GM23248 (cell line): ENCODE measurements at places on chromosomes 6 and 20. TPM values are rescaled to one million over a fixed set of nuclear protein-coding genes. Genes with fewer than 3 reads are reported as not detected.

GRCh38 chr6:1910621-1911407 is 301.1 kb downstream of the FOXC1 start:
- DNase-seq, result peak; percentile 12

- DNase-seq, result peak; percentile 68
Measured at GRCh38 chr6:165850434-165851019, 187.5 kb upstream of the PDE10A start.

The CLDN20 gene
- polyA plus RNA-seq, result not detected in 2 replicates

The GPX5 gene
- not detected in 2 replicates for polyA plus RNA-seq

DNA sequence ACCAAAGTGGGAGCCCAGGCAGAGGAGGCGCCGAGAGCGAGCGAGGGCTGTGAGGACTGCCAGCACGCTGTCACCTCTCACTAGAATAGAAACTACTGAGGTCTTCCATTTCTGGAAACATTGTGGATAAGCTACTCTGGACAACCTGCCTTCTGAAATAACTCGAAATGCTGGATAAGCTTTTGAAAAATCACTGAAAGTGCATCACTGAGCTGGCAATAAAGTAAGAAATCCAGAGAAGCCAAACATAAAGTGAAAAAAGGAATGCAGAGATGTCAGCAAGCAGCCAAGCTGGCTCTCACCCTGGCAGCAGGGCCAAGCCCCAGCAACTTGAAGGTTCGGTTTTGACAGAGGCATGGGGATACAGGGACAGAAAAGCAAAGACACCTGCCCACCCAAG is 59.2 kb upstream of the MYLIP start:
- DNase-seq, result no peak

- DNase-seq, result no peak
Measured at GRCh38 chr20:62721511-62722370, 13.1 kb downstream of the NTSR1 start.

DNA sequence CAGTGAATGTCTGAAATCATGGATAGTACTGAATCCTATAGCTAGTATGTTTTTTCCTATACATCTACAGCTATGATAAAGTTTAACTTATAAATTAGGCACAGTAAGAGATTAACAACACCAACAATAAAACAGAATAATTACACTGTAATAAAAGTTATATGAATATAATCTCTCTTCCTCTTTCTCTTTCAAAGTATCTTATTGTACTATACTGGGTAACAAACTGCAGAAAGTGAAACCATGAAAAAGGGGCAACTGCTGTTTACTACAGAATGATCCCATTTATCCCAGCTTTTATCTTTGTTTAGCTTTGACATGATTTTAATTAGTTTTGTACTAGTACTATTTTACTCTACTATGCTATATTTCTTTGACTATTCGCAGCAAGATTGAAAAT is 25.8 kb downstream of the ESF1 start:
- no peak for DNase-seq

DNA sequence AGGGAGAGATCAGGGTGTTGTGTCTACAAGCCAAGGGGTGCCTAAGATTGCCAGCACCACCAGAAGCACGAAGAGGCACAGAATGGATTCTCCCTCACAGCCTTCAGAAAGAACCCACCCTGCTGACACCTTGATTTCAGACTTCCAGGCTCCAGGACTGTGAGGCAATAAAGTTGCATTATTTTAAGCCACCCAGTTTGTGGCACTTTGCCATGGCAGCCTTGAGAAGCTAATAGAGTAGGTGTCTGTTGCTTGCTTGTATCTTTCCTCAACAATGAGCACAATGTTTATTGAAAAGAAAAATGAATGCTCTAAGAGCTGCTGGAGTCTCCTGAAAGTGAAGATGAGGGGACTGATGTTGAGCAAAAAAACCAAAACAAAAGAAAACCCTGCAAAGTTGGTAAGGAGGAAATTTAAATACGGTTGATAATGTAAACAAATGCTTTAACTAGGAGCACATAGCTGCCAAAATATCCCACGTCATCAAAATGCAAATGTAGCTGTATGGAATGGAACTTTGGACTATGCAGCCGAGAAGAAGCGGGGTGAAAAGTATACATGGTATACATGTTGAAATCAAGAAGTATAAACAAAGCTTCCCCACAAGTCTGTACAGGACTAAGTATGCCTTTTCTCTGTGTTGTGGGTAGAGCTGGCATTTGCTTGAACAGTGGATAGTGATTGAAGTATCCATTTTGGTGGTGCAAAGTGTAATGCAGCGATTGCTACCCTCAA is 8.0 kb downstream of the IL20RA start:
- DNase-seq, result no peak

DNA sequence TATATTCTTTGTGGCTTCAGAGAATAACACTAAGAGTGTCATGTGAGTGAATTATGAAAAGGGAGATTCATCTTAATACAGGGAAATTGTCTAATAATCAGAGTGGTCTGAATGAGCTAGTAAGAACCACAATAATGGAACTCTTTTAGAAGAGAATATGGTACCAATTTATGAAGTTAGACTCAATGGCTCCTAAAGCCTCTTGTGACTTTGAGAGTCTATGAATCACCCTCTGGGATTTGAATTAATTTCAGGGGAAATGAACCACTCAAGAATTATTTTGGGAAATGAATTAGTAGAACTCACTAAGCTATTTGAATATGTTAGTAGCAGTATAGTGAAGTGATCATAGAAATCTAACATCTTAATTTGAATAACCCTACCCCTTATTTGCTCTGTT is 14.3 kb downstream of the PCMT1 start:
- peak; percentile 74 for DNase-seq

DNA sequence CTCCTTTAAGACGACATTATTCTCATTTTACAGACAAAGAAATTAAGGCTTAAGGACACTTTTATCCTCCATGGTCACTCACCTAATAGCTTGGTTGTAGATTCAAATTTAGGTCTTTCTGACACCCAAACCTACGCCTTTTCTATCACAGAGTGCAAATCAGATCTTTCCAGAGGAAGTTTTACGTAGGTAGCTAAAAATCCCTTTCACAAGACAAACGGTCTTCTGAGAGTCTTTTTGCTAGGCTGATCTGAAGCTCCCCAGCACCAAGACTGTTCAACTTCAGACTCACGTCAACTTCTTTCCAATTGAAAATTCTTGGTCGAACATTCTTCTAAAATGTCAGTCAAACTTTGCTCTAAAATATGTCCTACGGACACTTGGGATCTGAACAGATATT is 46.5 kb downstream of the BLOC1S5 start:
- DNase-seq, result no peak

DNA sequence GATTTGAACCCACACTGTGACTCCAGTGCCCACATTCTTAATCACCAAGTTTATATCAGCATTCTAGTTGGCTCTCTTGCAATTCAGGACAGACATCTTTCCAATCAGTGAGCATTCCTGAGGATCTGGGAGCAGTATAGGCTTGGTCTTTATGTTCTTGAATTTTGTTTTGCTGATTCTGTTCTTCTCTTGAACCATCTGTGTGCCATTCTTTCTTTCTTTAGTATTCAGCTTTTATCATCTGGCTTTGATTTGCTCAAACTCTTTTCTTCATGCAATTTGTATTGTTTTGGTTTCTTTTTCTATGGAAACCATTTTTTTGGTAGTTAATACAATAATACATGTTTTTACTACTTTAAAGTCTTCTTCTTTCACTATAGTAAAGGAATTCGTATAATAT is 162.4 kb downstream of the CD109 start:
- peak; percentile 6 for DNase-seq

The TGIF2 gene
- polyA plus RNA-seq, result 6.7 and 7.0 TPM in 2 replicates

- peak; percentile 11 for DNase-seq
Measured at GRCh38 chr6:81138236-81138635, 614.2 kb downstream of the TENT5A start.

The DEFB126 gene
- polyA plus RNA-seq, result not detected in 2 replicates

DNA sequence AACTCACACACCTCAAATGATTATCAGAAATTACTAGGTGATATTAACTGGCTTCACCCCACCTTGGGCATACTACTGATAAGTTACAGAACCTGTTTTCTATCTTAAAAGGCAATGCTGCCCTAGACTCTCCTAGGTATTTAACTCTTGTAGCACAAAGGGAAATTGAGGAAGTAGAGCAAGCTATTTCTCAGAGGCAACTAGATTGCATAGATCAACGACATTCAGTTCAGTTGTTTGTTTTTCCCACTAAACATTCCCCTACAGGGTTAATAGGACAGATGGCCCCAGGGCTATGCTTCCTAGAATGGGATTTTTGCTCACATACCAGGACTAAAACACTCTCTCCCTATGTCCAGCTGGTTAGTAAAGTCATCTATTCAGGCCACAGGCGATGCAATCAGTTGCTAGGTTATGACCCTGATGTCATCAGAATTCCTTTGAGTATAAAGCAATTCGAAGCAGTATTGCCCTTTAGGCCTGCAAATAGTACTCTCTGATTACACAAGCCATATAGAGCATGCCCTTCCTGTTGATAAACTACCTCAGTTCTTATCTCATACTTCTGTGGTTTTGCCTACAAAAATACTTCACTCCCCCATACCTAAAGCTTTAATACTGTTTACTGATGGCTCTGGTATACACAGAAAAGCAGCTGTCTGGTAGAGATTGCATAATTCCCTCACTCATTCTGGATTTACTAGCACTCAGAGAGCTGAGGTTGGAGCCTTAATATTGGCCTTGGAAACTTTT is 67.4 kb upstream of the ASCC3 start:
- no peak for DNase-seq

DNA sequence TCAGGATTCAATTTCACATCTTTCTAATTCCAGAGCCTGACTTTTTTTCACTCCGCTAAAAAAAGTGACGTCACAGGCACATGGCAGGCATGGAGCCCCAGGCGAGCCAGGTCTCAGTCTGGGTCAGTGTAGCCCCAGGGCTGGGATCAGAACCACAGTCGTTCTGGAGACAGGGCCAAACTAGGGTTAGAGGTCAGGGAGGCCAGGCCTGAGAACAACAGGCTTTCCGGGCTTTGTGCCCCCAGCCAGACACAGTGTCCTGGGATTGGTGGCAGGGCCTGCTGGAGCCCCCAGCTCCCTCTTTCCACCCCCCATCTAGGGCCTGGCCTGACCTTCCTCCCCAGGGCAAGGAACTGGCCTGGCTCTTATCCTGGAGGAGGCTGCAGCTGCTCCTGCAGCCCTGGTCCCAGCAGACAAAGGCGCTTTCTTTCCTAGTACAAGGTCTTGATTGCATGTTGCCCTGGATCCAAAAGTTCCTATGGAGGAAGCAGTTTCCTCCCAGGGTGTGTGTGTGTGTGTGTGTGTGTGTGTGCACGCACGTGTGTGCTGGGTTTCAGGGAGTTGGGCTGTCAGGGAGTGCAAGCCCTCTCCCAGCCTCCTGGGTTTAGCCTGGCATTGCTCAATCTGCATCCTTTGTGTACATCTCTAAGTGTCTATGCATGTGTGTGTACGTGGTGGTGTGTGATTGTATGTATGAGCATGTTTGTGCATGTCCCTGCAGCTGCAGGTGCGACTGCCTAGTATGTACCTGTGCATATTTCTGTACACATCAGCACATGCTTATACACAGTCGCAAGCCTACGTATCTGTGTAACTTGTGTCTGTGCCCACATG is 26.5 kb upstream of the EMILIN3 start:
- DNase-seq, result peak; percentile 29

The RBCK1 gene
- 72.3 and 79.9 TPM in 2 replicates for polyA plus RNA-seq

DNA sequence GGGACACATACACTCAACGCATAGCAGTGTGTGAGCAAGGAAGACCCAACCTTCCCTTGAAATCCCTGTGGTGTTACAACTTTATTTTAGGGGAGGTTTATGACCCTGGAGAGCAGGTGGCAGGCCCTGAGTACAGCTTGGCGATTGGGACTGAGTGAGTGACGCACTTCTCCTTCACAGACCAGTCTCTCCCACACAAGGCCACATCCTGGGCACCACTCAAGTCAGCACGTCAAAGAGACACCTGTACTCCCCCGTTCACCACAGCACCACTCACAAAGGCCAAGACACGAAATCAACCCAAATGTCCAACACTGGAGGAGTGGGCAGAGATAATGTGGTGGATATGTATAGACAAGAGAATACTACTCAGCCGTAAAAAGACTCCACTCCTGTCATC is 57.0 kb upstream of the FRMD1 start:
- no peak for DNase-seq

The JPH2 gene
- 1.6 and 1.8 TPM in 2 replicates for polyA plus RNA-seq

DNA sequence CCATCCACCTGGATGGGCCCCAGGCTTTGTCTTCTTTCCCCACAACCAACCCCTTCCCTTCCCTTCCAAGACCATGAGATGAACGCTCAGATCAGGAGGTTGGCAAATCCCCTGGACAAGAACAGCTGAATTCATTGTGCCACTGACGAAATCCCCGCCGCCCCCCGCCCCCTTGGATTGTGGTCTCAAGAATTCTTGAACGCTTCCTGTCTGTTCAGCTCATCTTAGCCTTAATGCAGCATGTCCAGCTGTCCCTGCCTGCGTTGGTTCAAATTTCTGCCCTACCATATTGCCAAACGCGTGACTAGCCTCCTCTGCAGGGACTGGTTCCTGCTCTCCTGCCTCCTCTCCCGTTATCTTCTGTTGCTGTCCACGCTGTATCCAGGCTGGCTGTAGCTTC is 133.2 kb downstream of the CDH4 start:
- no peak for DNase-seq

- peak; percentile 50 for DNase-seq
Measured at GRCh38 chr6:6674872-6675271, 86.4 kb downstream of the LY86 start.

- peak; percentile 40 for DNase-seq
Measured at GRCh38 chr20:61263084-61263695, 11.1 kb downstream of the CDH4 start.

The CST2 gene
- 1.5 and 1.6 TPM in 2 replicates for polyA plus RNA-seq

GRCh38 chr20:17783671-17784070 is 83.9 kb downstream of the BANF2 start:
- no peak for DNase-seq

The NCOA7 gene
- 9.5 and 9.9 TPM in 2 replicates for polyA plus RNA-seq

- peak; percentile 7 for DNase-seq
Measured at GRCh38 chr6:139164001-139164400, 29.1 kb downstream of the HECA start.

The C6orf163 gene
- 0.19 and 0.33 TPM in 2 replicates for polyA plus RNA-seq

- DNase-seq, result peak; percentile 36
Measured at GRCh38 chr6:106475284-106475683, 114.8 kb downstream of the CRYBG1 start.

DNA sequence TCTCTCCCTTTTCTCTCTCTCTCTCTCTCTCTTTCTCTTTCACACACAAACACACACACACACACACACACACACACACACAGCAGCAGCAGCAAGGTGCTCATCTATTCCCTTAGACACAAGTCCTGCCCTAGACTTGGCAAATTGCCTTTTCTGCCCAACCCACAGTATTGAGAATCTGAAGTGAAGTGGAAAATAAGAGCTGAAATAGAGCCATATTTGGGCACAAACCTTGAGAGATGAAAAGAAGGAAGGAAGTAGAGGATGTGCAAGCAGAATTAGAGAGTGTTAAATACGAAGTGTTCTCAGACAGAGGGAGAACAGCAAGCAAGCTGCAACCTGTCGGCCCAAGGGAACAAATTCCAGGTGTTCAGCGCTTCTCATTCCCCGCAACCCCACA is 557.5 kb upstream of the NOX3 start:
- no peak for DNase-seq

The SLC22A16 gene
- not detected in 2 replicates for polyA plus RNA-seq
